Cortex of kidney (tissue), 1 donor: ENCODE measurements at places on chromosomes 13 and 19.

DNA sequence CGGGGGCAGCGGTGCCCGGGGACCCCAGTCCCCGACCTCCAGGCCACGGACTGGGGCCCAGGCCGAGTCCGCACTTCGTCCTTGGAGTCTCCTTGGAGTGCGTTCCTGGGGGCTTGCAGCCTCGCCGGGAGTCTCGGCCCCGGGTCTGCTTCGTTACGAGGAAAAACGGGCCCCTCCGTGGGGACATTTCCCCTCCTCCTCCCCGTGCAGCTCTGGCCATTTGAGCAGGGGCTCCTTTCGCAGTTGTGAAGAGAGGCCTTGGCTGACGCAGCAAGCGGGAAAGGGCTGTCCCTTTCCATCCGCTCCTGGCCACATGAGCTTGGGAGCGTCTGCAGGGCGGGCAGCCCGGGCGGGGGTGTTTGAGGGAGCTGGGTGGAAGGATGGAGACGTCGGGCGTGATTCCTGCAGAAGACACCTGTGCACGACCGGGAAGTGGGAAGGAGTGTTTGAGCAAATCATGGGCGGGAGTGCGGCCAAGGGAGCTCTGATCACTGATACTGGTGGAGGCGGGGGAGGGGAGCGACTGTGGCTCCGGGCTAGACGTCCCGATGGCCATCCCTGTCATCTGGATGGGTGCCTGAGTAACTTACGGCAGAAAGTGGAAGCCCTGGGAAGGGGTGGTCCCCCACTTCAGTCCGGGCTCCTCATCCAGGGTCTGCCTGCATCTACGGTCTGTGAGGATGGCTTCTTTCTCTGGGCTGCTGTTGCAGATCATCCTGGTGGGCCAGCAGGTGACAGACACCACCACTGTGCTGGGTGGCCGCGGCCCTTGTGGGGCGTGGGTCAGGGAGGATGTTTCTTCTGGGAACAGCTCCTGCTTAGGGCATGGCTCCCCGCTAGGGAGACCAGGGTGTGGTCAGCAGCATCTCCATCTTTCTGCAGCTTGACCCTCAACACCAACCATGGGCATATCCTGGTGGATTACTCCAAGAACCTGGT, 736 bp downstream of the GPI start:
- DNase-seq, result no peak

DNA sequence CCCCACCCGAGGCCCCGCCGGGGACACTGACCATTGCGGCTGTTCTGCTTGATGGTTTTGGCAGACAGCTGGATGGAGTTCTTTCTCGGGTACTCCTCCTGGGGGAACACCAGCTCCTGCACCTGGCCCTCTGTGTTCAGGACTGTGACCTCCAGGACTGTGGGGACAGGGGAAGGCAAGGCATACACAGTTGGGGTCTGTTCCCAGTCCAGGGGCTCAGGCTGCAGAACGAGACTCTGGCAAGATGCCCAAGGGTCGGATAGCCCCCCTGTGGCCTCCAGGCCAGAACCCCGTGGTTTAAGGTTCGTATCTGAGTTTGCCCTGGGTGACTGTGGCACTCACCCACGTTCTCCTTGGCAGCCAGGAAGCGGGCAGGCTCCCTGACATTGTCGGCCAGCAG, 22.7 kb upstream of the ASF1B start:
- no peak for DNase-seq

DNA sequence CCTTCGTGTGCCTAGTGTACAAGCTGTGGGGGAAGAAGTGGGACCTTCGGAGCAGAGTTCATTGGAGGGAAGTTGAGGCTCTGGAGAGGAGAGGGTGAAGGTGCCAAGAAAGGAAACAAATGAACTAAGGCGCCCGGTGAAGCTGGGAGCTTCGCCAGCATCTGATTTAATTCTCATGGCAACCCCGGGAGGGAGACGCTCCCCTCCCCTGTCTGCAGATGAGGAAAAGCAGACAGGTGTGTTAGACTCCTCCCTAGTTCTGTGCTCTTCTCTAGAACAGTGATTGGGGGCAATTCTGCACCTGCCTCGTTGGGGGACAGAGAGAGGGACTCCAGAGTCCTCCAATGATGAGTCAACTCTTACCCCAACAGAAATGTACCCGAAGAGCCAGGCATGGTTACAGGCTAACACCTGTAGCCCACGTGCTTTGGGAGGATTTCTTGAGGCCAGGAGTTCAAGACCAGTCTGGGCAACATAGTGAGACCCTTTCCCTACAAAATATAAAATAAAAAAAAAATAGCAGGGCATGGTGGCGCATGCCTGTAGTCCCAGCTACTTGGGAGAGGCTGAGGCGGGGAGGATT, 4.2 kb downstream of the SSC5D start:
- DNase-seq, result no peak

- DNase-seq, result no peak
These were observed 291.1 kb upstream of the ARGLU1 start for GRCh38 chr13:106858903-106859532.

- no peak for DNase-seq
These were observed 452.3 kb downstream of the IRS2 start for GRCh38 chr13:109333893-109334651.

GRCh38 chr13:37561031-37561430, 37.5 kb downstream of the POSTN start:
- DNase-seq, result no peak

GRCh38 chr13:42266473-42266872, 5.5 kb upstream of the AKAP11 start:
- no peak for DNase-seq

DNA sequence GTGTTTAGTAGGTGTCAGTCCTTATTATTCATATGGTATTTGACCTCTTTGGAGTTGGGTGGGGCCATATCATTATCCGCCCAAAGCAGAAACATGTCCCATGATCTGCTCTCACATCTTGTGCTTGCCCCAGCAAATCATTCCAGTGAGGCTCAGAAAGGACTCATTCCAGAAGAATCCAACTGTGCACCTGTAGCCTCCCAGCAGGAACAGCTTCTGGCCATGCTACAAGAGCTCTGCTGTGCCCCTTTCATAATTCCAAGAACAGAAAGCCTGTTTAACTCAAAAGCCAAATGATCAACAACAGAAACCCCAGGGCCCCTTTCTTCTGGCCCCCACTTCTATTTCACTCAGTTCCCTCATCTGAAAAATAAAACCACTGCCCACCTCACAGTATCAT, 673.1 kb downstream of the DIAPH3 start:
- no peak for DNase-seq

DNA sequence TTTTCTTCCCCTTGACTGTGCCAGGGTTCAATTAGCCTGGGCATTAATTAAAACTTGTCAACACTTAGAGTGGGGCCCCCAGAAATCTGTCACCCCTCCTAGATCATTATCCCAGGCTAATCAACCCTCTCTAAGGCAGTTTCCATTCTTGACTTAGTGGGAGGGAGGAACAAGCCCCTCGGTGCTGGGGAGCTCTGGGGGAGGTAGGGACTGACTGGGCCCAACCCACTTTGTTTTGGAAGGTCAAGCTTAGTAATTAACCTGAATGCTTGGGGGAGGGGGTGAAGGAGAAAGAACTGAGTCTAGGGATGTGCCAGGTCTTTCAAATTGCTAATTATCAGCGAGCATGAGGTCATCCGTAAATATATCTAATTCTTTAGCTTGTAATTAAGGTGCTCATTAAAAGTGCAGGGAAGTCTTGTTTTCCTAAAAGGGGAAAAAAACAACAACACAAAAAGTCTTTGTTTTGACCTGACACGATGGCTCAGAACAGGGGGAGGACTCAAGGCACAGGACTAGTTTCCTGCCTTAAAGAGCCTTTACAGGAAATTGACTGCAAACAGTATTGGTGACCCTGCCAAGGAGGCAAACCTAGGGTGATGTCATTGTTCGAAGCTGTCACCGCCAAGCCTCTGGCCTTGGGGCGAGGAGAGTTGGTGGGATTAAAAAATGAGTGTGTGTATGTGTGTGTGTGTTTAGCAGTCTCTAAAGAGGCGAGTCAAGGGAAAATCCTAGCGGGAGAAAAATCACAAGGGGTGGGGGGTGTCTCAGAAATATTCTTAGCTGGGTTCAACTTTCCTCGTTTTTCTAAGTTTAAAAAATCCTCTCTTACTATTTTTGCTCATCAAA, 19.4 kb downstream of the ACTN4 start:
- DNase-seq, result no peak

DNA sequence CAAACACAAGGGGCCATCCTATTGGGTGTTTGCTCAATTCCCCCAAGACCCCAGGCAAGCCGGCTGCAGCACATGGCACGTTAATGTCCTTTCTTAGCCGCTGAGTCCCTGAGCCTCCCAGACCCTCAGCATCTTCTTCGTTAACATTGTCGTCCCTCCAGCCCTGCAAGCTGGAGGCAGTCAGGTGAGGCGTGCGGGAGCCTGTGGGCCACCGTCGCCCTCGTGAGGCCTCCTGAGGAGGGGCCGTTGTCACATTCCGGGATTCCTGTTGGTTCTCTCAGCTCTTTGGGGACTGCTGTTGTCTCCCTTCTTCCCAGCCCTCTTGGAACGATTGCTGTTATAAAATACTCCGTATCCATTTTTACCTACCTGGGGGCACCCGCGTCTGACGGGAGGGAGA, 140.6 kb downstream of the KDM4B start:
- no peak for DNase-seq

- DNase-seq, result no peak
These were observed 34.4 kb downstream of the LMO7 start for GRCh38 chr13:75670496-75670895.

DNA sequence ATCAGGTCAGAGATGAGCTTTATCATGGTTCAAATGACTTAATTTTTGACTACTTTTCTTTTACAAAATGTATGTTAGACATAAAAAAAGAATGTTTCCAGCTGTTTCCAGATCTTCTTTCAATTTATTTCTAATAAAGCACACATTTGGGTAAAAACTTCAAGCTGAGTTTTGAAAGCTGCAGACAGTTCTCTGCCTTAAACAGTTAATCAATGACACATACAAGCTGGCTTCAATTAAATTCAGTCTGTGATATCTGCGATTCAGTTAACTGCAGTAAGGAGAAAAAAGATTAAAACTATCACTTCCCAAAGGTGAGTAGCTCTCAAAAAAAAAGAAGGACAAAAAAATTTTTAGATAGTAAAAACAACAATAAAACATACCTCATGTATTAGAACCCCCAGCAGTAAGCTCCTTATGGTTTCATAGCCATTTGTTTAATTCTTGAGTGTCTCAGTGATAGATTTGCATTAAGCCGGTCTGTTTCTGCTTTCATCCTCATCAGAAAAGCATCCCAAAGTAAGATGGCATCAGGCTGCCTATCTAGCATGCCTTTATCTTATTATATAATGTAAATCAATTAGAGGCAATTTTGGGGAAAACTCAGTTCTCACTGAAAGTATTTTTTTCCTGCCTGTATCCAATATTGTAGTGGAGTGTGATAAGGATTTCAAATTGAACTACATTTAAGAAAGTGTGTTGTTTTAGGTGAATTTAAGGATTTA, 81.8 kb upstream of the STARD13 start:
- DNase-seq, result no peak

GRCh38 chr13:45926741-45927140, 75.2 kb upstream of the SIAH3 start:
- DNase-seq, result no peak

GRCh38 chr13:33717775-33718174, 100.2 kb upstream of the RFC3 start:
- DNase-seq, result no peak

DNA sequence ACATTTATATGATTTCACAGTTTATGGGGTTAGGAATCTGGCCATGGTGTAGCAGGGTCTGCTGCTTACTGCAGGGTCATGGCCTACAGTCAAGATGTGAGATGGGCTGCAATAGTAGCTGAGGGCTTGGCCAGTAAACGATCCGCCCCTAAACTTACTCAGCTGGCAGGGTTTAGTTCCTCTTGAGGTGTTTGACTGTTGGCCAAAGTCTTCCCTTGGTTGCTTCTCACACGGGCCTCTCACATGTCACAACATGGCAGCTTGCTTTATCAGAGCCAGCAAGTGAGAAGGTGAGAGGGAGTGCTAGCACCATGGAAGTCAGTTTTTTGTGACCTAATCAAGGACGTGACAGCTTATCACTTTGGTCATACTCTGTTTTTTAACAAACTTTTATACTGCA, 77.1 kb downstream of the DNAJC3 start:
- no peak for DNase-seq

- DNase-seq, result no peak
These were observed 858.0 kb downstream of the SLITRK1 start for GRCh38 chr13:83024232-83024631.

- DNase-seq, result no peak
These were observed 49.2 kb downstream of the LATS2 start for GRCh38 chr13:21012211-21012610.

DNA sequence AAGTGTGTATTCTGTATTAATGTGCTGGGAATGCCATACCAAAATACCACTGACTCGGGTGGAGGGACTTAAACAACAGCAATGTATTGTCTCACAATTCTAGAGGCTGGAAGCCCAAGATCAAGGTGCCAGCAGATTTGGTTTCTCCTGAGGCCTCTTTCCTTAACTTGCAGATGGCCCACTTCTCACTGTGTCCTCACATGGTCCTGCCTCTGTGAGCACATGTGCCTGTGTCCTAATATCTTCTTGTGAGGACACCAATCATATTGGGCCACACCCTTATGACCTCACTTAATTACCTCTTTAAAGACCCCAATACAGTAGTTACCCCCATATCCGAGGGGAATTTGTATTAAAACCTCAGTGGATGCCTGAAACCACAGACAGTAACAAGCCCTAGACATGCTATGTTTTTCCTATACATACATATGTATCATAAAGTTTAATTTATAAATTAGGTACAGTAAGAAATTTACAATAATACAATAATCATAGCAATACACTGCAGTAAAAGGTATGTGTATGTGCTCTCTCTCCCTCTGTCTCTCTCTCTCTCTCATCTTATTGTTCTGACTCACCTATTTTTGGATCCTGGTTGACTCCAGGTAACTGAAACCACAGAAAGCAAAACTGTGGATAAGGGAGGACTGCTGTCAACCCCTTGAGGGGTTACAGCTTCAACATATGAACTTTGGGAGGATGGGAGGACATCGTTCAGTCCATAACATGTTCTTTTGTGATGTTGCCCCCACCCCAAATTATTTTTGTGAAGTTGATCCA, 174.3 kb downstream of the IRS2 start:
- DNase-seq, result no peak

- no peak for DNase-seq
These were observed 18.4 kb downstream of the NLRP13 start for GRCh38 chr19:55913643-55914268.

DNA sequence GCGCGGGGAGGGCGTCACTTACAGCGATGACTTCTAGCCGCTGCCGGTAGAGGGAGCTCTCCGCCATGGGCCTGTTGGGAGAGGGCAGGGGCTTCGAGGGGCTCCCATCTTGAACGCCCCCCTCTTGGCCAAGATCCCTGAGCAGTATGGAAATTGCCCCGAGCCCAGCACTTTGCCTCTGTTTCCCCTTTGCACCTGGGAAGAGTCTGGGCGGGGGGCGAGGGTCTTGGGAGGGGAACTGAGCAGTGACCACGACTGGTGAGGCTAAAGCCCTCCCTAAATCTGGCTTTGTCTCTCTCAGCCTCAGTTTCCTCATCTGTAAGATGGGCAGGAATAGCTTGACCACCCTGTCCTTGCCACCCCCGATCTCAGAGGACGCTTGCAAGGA, 2.8 kb downstream of the PALM3 start:
- no peak for DNase-seq
